Activated CD4-positive, CD25-positive, alpha-beta regulatory T cell treated with anti-CD3 and anti-CD28 coated beads, Interleukin-2, amount 50 U/mL, for 16 hours (primary cell): ENCODE measurements at places on chromosomes 1 and 21.

DNA sequence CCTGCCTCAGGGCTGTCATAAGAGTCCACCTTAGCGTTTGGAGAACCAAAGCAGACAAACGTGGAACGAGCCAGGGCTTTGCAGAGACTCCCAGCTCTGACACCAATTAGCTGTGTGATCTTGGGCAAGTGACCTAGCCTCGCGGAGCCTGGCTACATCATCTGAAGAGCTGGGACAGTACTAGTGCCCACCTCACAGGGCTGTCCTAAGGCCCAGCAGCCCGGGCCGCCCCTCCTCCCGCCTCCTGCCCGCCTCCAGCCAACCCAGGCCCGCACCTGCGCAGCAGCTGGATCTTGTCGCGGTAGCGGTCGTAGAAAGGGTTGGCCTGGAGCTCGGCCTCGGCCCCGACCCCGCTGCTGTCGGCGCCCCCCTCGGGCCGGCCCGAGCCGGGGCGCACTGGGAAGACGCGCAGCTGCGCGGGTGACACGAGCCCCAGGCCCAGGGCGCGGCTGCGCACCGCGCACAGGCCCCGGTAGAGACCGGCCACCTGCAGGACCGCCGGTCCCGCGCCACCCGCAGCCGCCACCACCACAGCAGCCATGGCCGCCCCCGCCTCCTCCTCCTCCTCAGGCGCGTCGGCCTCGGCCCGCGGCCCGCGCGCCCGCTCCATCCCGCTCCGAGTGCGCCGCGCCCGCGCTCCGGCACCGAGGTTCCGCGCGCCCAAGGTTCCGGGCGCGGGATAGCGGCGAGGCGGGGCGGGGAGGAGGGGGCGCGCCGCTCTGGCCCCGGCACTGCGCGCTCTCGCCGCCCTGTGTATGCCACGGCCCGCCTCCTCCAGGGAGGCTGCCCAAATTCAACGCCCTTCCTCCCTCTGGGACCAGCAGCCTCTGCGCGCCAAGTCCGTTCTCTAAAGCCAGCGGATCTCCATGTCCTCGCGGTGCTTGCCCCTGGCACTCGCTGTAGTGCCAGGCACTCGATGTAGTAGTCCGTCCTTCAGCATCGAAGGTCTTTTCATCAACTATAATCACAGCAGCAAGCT is at the start of gene ATPAF1:
Gene ATPAF1, minus strand, starts transcription at position 583 of the 979 bp plus-strand sequence. Its CDS starts 42 bp downstream, at position 541.
- peak; percentile 15 for DNase-seq

- DNase-seq, result no peak
Measured at GRCh38 chr1:207654320-207654719, 9.4 kb downstream of the CR1L start.

DNA sequence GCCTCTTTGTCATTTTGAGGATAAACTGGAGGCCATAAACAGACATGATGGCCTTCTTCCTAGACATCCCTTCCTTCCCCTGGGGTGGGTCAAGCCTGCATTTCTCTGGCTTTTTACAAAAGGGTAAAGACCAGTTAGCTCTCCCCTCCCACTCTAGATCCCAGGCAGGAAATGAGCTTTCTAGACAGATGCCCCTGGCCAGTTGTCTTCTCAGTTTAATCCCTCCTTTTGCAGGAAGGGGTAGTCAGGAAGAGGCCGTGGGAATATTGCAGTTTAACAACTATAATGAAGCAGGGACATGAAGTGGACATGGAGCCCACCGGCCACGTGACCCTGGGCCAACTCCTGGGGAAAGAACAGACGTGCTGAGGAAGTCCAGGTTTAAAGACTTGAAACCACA is 85.7 kb downstream of the NID1 start:
- DNase-seq, result no peak

GRCh38 chr1:100036718-100037655 is 67.2 kb downstream of the SLC35A3 start:
- no peak for DNase-seq

DNA sequence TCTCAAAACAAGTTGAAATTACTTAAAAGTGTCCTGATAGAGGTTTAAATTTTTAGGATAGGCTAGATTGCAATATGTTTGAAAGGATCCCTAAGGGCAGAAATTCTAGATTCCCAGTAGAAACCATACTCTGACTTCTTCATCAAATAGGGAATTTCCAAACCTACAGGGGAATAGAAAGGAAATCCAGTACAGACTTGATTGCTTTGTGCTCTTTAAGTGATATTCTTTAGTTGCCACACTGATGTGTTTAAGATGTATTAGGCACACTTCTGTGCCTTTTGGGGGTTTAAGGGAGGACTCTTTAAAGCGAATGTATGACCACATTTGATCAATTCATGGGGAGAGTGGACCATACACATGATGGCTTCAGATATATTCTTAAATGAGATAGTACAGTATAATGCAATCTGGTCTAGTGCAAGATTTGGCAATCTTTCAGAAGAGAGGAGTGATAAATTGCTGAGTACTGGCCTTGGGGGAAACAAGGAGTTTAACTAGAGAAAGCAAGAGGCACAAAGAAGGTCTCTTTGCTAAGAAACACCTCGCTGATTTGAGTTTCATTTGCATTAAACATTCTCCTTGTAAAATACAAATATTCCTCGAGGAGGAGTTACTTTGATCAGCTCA is 268.8 kb upstream of the NR5A2 start:
- no peak for DNase-seq

GRCh38 chr1:219155135-219155534 is 18.5 kb upstream of the LYPLAL1 start:
- DNase-seq, result no peak

DNA sequence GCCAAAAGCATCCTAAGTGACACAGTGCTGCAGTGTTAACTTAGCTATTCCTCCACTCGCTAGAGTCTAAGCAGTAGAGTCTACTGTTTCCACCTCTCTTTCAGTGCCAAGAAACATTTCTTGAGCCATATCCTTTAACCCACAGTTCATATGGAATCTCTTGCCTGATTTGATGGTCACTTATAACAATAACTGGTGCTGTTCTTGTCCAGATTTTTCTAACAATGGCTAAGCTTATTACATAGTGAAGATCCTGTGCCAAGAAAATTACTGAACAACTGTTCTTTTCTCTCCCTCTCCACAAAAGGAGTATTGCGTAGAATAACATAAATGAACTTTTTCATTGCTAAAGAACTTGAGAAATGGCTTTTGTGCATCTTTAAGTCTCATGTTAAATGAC is 121.3 kb downstream of the CDC7 start:
- no peak for DNase-seq

DNA sequence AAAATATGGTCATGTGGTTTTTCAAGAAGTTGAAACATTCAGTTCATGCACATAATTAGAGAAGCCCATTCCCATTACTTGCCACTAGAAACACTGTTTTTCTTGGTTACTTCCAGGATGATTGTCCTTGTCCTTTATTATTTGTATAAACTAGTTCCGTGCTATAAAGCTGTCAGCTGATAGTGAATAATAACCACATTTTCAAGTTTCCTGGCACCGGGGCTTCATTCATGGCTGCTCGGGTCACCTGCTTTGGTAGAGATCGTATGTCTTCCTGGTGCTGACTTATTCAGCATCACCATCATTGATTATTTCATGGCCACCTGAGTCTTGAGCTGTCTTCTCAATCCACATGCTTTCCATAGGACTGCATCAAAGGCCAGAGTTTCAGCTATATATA is 62.9 kb upstream of the ZNF326 start:
- DNase-seq, result no peak
